ENCODE measurements at places on chromosomes 12 and 14.

DNA sequence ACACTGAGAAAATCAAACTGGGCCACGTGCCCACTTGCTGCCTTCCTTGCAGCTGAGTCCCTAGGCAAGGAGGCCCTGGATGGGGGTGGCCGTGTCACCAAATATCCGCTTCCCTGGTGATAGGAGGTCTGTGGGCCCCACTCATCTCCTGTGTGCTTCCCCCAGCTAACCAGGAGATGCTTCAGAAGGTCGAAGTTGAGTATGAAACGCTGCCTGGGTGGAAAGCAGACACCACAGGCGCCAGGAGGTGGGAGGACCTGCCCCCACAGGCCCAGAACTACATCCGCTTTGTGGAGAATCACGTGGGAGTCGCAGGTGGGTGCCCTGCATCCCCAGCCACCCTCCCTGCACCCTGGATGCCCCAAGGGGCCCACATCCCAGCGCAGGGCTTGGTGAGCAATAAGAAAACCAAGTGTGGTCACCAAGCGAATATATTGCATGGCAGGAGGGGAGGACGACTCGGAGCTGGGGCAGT lies 6.8 kb upstream of the SIVA1 start:
- peak; percentile 67 for DNase-seq

DNA sequence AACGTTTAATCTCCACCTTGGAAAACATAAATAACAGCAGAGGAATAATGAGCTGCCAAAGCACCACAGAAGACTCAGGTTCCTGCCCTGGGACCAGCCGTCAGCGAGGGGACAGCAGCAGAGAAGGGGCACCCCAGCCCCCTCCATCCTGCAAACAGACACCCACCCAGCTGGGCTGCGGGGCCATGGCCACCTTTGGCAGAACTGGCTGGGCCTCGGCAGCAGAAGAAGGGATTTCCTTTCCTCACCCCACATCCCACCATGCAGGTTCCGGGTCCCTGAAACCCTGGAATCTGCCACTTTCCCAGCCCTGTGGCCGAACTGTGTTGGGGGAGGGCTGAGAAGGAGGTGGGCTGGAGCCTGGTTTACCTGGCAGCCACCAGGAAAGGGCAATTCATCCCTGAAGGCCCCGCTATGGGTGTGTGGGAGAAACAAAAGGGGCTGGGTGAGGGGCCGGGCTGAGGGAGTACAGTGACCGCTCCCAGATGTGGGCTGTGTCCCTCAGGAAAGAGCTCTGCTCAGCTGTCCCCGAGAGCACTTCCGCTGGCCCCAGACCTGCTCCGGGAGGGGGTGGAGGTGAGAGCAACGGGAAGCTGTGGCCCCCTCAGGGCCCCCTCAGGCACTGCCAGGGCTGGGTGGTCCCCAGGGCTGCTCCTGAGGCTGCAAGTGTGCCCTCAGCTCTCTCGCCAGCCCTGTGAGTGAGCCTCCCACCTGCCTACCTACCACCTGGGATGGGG lies 3.8 kb downstream of the PGF start:
- DNase-seq = no peak

GRCh38 chr14:22112004-22112403 lies 438.4 kb upstream of the OR4E1 start:
- no peak for DNase-seq

- no peak for DNase-seq
Measured at GRCh38 chr14:72916174-72916573, 10.1 kb upstream of the DCAF4 start.

- DNase-seq = no peak
Measured at GRCh38 chr12:15603474-15604085, 185.6 kb downstream of the EPS8 start.

- no peak for DNase-seq
Measured at GRCh38 chr12:1936406-1937320, 18.2 kb upstream of the CACNA2D4 start.

GRCh38 chr12:91846466-91847055 lies 299.1 kb downstream of the BTG1 start:
- DNase-seq = no peak

GRCh38 chr12:111068290-111068689 lies 147.9 kb upstream of the MYL2 start:
- DNase-seq = peak; percentile 72

- DNase-seq = no peak
Measured at GRCh38 chr14:49017447-49017846, 568.7 kb downstream of the RPS29 start.

DNA sequence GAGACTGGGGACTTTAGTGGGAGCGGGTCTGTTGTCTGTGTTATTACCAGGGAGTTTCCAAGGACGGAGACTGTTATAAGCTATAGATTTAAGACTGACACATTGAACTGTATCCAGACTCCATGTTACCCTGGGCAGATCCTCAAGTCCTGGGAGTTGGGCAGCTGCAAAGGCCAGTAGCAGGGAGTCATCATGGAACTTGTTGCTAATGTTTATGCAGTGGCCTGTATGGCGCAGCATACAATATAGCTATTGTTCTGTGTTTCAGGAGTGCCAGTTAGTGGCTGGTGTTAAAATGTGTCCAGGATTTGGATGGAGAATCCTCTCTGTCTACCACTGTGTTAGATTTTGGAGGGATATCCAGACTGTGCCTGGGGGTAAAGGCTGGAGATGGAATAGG lies 31.7 kb downstream of the SMOC1 start:
- DNase-seq = no peak

- DNase-seq = peak; percentile 61
Measured at GRCh38 chr12:45730348-45731189, 1.1 kb downstream of the ARID2 start.

GRCh38 chr12:95083938-95084337 lies 10.5 kb upstream of the NR2C1 start:
- no peak for DNase-seq

GRCh38 chr12:114674251-114675047 lies 9.5 kb downstream of the TBX3 start:
- no peak for DNase-seq

DNA sequence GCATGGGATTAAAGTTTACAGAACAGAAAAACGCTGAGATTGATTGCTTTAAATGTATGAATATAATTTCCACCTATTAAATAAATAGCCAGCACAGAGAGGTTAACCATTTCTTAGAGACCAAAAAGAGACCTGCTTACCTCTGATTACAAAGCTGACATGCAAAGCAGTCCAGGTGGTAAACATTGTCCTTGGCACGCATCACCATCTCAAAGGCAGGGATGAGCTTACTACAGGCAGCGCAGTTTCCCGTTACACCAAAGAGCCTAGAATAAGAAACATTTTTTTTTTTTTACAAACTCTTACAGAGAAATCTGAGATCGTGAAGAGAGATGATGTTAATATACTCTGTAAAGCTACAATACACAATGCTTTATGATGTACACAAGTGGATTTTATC lies 45.7 kb downstream of the LMO3 start:
- no peak for DNase-seq

DNA sequence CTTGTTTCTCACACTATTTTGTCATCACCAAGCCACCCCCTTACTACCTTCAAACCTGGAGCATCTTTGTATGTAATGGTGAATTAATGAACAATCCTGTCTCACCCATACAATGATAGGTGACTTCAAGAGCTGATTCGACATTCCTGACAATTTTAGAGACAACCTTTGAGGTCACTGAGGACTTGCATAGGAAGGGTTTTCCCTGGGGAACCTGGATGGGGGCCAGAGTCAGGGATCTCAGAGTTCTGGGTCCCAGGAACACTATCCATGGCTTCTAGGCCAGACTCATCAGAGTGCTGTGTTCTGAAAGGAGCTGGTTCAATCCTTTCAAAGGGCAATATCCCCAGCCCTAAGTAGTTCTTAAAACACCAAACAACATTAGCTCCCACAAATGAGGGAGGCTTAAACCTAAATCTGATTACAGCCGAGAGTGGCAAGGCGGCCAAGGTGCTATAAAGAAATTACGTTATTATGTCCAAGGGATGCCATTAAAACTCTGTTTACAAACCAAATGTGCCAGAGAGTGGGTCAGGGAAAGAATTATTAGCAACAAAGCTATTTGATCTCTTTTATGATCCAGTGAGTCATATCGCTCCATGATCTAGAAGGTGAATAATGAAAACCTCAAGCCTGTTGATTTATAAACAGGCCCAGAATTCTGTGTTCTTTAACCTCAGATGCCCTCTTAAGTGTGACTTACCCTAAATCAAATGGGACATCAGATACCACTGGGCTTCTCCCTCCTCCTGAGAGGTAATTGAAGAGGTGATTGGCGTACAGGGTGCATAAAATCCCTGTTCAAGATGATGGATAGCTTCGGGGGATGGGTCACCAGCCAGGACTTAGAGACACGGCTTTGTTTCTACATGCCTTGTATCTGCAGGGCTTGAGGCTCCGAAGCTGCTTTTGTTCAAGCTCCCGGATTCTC lies 230.2 kb upstream of the TBX3 start:
- no peak for DNase-seq

GRCh38 chr14:52012635-52013034 lies 23.3 kb downstream of the RTRAF start:
- DNase-seq = no peak

DNA sequence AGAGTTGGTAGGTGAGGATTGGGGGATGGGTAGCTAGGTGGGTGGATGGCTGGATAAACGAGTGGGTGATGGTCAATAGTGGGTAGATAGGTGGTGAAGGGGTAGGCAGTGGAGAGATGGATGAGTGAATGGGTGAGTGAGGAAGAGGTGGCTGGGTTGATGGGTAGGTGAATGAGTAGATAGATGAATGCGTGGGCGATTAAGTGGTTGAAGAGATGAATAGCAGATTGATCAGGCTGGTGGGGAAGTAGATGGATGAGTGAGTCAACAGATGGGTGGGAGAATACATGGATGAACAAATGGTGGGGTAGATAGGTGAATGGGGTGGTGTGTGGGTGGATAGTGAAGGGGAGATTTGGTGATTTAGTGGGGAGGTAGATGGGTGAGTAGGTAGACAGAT lies 51.1 kb downstream of the SYNE3 start:
- no peak for DNase-seq

DNA sequence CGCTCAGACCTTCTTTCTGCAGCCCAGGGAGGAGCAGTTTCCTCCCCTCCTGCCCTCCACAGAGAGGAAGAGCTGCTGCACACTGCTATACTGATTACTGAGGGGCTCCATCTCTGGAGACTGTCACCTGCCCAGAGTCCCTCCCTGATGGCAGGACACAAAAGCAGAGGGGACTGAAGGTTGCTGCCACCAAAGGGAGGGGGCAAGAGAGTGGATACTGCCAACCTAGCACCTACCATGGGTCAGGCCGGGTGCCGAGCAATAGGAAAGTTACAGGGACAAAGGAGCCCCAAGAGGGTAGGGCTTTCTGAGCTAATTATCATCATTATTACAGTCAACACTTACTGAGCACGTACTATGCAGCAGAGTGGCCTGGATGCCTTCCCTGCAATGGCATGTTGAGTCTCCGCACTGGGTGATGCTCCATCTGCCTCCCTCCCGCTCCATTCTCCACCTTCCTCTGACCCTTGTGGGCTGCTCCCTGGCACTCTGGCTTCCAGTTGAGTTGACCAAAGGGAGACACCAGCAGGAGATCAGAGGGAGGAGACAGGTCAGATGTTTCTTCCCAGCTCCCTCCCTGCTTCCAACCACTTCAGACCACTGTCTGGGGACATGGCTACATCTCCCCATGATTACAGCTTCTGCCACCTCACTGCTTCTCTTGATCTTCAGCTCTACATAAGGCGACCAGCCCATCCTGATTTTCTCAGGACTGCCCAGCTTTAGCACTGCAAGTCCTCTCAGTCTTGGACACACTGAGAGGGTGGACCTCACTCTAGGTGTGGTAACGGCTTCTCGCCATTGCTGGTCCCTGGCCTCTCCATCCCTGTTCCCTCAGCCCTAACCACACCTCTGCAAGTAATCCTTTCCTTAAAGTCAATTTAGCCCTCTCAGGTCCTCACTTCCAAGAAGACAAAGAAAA lies 2.6 kb upstream of the KRT79 start:
- no peak for DNase-seq

GRCh38 chr14:75709207-75709812 lies 48.3 kb downstream of the TTLL5 start:
- peak; percentile 71 for DNase-seq

- no peak for DNase-seq
Measured at GRCh38 chr12:47102845-47103651, 23.3 kb upstream of the AMIGO2 start.

- DNase-seq = no peak
Measured at GRCh38 chr12:57726151-57726883, 12.2 kb downstream of the AGAP2 start.

DNA sequence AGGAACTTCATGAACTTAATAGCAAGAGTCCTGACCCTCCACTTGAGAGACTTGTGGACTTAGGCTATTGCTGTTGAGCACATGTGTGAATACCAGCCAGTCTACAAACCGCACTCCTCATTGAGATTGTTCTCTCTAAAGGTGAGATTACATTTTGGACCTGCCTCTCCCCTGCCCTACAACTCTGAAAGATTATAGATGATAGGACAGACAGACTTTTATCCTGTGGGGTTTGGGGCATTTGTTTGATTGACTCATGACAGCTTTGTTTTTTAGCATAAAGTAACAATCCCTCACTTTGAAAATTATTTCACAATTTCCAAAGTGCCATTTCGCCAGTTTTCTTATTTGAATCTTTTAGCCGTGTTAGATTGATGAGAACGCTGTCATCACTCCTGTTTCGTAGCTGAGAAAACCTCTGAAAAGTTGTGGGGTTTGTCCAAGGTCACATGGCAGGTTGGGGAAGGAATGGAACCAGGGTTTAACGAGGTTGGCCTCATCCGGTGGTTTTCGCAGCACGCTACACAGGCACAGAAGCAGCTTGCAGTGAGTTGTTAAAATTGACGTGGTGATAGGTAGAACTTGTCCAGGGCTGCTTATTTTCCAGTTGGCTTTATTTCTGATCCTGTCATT lies 836 bp downstream of the EVL start:
- peak; percentile 97 for DNase-seq

DNA sequence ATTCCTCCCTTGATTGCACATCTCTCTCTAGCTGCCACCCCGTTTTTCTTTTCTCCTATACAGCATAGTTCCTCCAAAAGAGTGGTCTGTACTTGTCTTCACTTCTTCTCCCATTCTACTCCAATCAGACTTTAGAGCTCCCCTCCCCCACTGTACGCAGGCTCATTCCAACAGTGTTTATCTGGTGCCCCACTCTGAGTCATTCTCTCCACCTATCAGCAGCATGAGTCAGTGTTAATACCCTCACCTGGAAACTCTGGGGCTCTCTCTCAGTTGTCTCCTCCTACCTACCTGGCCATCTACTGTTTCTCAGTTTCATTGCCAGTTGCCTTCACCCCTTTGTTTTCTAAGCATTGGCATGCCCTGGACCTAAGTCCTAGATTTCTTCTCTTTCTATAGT lies 175.1 kb upstream of the ARHGAP5 start:
- no peak for DNase-seq

GRCh38 chr14:23930742-23931141 lies 22.8 kb upstream of the DHRS4 start:
- DNase-seq = no peak

DNA sequence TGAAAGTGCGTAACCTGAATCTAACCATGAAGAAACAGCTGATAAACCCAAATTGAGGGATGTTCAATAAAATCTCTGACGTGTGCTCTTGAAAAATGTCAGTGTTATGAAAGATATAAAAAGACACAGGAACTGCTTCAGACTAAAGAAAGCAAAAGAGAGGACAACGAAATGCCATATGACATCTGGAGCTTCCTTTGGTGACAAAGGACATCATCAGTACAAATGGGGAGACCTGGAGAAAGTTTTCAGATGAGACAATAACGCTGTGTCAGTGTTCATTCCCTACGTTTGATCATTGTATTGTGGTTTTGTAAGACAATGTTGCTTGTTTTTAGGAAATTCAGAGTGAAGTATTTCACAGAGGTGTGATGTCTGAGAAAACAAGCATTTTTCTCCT lies 125.9 kb upstream of the MAP1LC3B2 start:
- no peak for DNase-seq
